ENCODE measurements at places on chromosomes 1 and 21. TPM values are rescaled to one million over a fixed set of nuclear protein-coding genes. Genes with fewer than 3 reads are reported as not detected.

PGLYRP3 gene
- not detected for polyA plus RNA-seq

BMP8B gene
- 0.31 TPM for polyA plus RNA-seq

CELF3 gene
- 4.3 TPM for polyA plus RNA-seq

KRTAP13-2 gene
- not detected for polyA plus RNA-seq

TTC39A gene
- 59.3 TPM for polyA plus RNA-seq

ZBTB37 gene
- polyA plus RNA-seq: 0.61 TPM

S100PBP gene
- polyA plus RNA-seq: 5.7 TPM

KIF14 gene
- polyA plus RNA-seq: 0.63 TPM

NMNAT2 gene
- polyA plus RNA-seq: 0.13 TPM

GUCA2A gene
- not detected for polyA plus RNA-seq

TRAPPC3 gene
- polyA plus RNA-seq: 61.1 TPM

ZBTB8B gene
- polyA plus RNA-seq: not detected

LCE3D gene
- not detected for polyA plus RNA-seq

IQCC gene
- polyA plus RNA-seq: 1.7 TPM

All from stomach (tissue), 19 donors.